ENCODE measurements at places on chromosomes 2 and 18. TPM values are rescaled to one million over a fixed set of nuclear protein-coding genes. Genes with fewer than 3 reads are reported as not detected.

DNA sequence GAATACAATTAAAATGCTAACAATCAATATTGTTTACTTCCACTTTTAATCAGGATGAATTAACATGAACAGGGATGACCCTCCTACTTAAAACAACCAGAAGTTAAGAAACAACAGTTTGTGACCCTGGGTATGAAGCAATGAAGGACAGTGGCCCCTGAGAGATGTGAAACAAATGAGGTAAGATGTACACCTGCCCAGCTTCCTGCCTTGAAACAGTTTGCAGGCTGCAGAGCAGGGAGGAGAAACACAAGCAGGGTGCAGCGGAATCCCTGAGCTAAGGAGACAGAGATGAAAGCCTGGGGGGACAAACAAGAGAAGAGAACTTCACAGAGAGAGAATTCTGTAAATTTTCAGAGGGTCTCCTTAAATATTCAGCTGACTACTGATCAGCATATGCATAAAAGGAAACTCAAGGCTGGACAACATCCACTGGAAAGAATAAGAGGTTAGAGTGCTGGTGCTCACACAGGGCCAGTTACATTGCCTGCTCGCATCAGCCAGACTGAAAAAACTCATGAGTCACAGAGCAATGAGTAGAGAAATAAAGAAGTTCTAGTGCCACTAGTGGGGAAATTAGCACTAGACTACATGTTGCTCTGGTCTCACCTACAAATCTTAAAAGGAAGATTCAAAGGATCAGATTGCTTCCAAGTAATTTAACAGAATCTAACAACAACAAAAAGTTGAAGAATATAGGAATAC, 106.4 kb downstream of the PID1 start:
- no peaks in the 10 kb centered on the region for H3K4me1 ChIP-seq
- no peak overlapping the region for H3K4me3 ChIP-seq
- H3K27ac ChIP-seq, result no peak overlapping the region
- no peaks in the 10 kb centered on the region for H3K36me3 ChIP-seq
- DNase-seq, result no peak
- no peaks in the 10 kb centered on the region for H3K27me3 ChIP-seq

The UGT1A5 gene
- total RNA-seq, result not detected

DNA sequence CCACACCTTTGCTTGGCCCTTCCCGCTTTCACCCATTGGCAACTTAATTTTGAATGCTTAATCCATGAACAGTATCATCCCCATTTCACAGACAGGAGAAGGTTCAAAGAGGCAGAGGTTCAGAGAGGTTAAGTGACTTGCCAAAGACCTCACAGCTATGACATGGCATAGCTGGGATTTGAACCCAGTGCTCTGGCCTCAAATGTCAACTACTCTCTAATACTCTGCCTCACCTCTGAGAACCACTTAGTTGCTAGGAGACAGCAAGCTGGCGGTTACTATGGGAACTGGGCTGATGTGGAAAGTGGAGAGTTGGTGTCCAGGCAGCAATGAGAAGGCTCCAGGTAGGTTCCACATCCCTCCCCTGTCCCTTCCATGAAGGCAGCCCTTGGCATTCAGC, 15.8 kb upstream of the PRSS56 start:
- no peaks in the 10 kb centered on the region for H3K36me3 ChIP-seq
- no peak overlapping the region for H3K27ac ChIP-seq
- H3K4me1 ChIP-seq, result peaks cover 18% of the 10 kb centered on the region
- H3K4me3 ChIP-seq, result no peak overlapping the region
- no peak for DNase-seq
- peaks cover 21% of the 10 kb centered on the region for H3K27me3 ChIP-seq

- no peak for DNase-seq
- H3K4me1 ChIP-seq, result no peaks in the 10 kb centered on the region
- no peaks in the 10 kb centered on the region for H3K27me3 ChIP-seq
- H3K27ac ChIP-seq, result no peak overlapping the region
- H3K4me3 ChIP-seq, result no peak overlapping the region
Observed at GRCh38 chr2:236535024-236535423, 34.6 kb upstream of the ACKR3 start.

The SYT4 gene
- total RNA-seq, result not detected

The MAP4K4 gene
- total RNA-seq, result 78.0 TPM

- no peak overlapping the region for H3K27ac ChIP-seq
- DNase-seq, result no peak
- no peaks in the 10 kb centered on the region for H3K27me3 ChIP-seq
- H3K4me3 ChIP-seq, result no peak overlapping the region
Observed at GRCh38 chr2:158805255-158805654, 10.1 kb downstream of the DAPL1 start.

DNA sequence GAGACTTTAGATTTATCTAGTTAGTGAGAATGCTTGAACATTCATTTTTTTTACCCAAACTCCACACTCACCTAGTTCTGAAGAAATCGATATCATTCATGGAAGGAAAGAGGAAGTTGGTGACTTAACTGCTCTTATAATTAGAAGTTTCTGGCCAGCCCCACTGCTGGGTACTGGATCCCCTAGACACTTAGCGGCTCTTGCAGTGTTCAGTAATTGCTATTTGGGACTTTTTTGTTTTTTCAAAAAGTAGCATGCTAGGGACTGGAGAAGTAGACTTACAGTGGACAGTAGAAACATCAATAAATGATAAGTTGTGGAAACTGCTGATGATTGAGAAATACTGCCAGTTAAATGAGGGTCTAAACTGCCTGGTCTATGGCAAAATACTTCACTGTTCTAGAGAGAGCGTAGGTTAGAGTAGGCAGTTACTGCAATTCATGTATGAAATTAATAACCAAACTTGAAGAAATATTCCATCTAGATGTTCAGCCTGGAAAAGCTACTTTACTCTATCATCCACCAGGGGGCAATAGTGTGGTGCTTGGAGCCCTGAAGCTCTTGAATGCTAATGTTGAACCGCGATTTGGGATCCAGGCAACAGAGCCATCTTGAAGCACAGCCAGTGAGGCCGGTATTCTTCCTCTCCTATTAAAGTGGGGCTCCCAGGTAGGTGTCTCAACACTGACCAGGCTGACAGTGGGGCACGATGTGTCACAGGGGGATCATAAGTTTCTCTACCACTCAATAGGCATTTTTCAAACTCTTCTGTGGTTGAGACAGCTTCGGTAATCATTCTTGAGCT, 146.1 kb upstream of the SESTD1 start:
- H3K27me3 ChIP-seq, result no peaks in the 10 kb centered on the region
- DNase-seq, result no peak
- H3K27ac ChIP-seq, result no peak overlapping the region
- H3K4me1 ChIP-seq, result no peaks in the 10 kb centered on the region

DNA sequence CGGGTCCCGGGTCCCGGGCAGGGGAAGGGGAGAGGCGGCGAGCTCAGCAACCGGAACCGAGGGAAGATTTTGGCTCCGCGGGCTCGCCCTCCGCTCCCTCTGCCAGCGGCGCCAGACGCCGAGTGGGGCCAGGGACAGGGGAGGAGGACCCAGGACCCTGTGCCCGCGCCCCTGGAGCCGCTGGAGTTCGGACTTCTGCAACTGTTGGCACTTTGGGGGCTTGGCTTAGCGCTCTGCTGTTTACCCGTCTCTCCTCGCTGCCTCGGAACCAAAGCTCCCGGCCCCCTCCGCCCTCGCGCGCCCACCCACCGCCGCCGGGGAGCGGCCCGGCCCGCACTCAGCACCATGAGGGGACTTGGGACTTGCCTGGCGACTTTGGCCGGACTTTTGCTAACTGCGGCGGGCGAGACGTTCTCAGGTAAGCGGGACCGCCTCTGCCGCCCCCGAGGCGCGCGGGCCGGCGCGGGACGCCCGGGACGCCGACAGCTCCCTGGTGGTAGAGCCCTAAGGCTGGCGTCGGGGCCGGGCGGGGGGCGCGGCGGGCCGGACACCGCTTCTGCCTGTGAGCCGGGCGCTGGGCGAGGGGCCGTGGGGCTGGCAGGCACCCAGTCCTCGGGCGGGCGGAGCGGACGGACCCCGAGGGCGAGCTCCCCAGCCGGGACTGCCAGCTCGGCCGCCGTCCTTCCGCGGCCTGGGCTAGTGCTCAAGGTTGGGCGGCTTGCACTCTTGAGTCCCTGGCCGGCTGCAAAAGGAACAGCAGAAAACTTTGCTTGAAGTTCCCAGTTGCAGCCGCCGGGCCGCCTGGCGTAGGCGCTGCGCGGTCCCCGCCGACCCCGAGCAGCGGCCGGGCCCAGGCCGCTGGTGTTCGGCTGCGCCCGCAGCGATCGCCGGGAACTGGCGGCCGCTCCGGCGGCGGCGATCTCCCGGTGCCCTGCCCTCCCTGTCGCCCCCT, 634 bp downstream of the PTPRM start:
- H3K27ac ChIP-seq, result peak overlapping the region; percentile 97
- peak overlapping the region; percentile 69 for H3K4me3 ChIP-seq
- peaks cover 22% of the 10 kb centered on the region for H3K4me1 ChIP-seq
- H3K36me3 ChIP-seq, result no peaks in the 10 kb centered on the region
- no peaks in the 10 kb centered on the region for H3K27me3 ChIP-seq
- peak; percentile 32 for DNase-seq

GRCh38 chr2:225428360-225428759, 28.9 kb downstream of the NYAP2 start:
- no peak overlapping the region for H3K4me3 ChIP-seq
- DNase-seq, result no peak
- no peaks in the 10 kb centered on the region for H3K4me1 ChIP-seq
- no peak overlapping the region for H3K27ac ChIP-seq
- no peaks in the 10 kb centered on the region for H3K27me3 ChIP-seq

GRCh38 chr18:62523255-62523588, 397 bp downstream of the ZCCHC2 start:
- peaks cover 22% of the 10 kb centered on the region for H3K4me1 ChIP-seq
- no peak for DNase-seq
- H3K27ac ChIP-seq, result peak overlapping the region; percentile 94

The SEMA4C gene
- 16.1 TPM for total RNA-seq

DNA sequence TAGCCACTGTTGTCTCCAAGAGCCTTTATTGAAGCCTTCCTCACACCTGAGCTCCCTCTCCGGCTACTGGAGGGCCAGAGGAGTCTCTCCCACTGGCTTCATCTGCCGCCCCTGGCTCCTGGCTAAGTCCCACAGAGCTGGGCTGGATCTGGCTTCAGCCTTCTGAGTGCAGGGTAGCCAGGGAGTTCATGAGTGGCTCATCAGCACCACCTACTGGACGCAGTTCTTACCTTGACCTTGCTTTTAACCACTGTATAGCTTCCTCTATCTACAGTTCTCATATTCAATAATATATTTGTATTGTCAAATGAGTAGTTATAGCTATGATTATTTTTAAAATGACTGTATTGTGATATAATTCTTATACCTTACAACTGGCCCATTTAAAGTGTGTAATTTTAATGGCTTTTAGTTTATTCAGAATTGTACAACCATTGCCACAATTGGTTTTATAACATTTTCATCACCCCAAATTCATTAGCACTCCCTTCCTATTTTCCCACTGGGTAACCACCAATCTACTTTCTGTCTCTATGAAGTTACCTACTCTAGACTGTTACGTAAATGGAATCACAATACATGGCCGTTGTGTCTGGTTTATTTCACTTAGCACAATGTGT, 17.7 kb downstream of the CNDP1 start:
- H3K27me3 ChIP-seq, result no peaks in the 10 kb centered on the region
- DNase-seq, result peak; percentile 85
- peaks cover 5% of the 10 kb centered on the region for H3K4me1 ChIP-seq
- H3K36me3 ChIP-seq, result no peaks in the 10 kb centered on the region
- no peak overlapping the region for H3K4me3 ChIP-seq

GRCh38 chr2:391696-392095, 103.8 kb upstream of the ALKAL2 start:
- DNase-seq, result no peak
- H3K27ac ChIP-seq, result no peak overlapping the region
- no peaks in the 10 kb centered on the region for H3K27me3 ChIP-seq
- H3K36me3 ChIP-seq, result no peaks in the 10 kb centered on the region

DNA sequence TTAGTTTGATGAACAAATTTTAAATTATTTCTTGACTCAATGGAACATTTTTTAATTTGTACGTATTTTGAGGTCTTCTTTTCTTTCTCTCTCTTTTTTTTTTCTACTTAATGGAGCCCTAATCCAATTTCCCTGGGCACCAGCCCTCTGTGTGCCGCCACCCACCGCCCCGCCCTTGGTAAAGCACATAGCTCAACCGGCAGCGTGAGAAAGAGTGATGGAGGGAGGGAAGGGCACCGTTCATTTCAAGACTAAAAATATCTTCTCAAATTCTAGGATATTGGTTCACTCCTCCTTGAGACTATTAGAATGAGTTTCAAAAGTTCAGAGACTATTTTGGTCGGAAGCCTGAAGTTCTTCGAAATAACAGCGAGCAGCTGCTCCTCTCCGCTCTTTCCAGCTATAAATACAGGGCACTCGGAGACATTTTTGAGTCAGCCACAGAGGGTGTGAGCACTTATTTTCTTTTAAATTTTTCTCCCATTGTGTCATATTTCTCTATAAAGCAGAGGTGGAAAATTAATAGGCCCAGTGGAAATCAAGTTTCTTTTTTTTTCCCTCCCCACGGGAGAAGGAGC, 731.7 kb upstream of the ID2 start:
- H3K4me1 ChIP-seq, result no peaks in the 10 kb centered on the region
- H3K27ac ChIP-seq, result no peak overlapping the region
- no peak overlapping the region for H3K4me3 ChIP-seq
- H3K27me3 ChIP-seq, result no peaks in the 10 kb centered on the region

- no peaks in the 10 kb centered on the region for H3K36me3 ChIP-seq
- peaks cover 13% of the 10 kb centered on the region for H3K4me1 ChIP-seq
- peaks cover 5% of the 10 kb centered on the region for H3K27me3 ChIP-seq
- DNase-seq, result no peak
Observed at GRCh38 chr2:120869730-120870466, 134.2 kb downstream of the GLI2 start.

The COPS8 gene
- 34.0 TPM for total RNA-seq

The CTAGE1 gene
- total RNA-seq, result not detected

DNA sequence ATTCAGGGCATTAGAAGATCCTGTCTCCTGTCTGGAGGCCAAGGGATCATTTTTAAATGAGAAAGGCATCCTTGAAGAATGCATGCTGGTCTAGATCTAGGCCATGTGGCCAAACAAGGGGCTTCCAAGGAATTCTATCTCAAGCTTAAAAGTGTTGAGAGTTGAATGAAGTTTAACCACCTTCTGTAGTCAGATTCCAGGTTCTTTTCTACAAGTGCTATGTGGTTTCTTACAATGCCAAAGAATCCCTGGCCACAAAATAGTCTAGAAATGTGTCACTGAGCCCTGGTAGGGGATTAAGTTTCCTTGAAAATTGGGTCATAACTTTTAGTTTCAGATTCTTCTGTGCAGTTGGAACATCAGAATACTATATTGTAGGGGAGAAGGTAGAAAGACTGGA, 640.7 kb upstream of the ACVR2A start:
- no peak for DNase-seq
- H3K27ac ChIP-seq, result no peak overlapping the region
- no peaks in the 10 kb centered on the region for H3K4me1 ChIP-seq
- no peak overlapping the region for H3K4me3 ChIP-seq
- H3K36me3 ChIP-seq, result no peaks in the 10 kb centered on the region

GRCh38 chr2:8624855-8625398, 56.9 kb upstream of the ID2 start:
- H3K4me1 ChIP-seq, result no peaks in the 10 kb centered on the region
